Stimulated activated CD4-positive, alpha-beta T cell treated with anti-CD3 and anti-CD28 coated beads, Interleukin-1b, Interleukin-23, amount 100 ng/mL, for 1 hour (primary cell): ENCODE measurements at places on chromosomes 3 and 15.

GRCh38 chr3:54257125-54257720 lies 134.9 kb downstream of the CACNA2D3 start:
- DNase-seq: no peak

DNA sequence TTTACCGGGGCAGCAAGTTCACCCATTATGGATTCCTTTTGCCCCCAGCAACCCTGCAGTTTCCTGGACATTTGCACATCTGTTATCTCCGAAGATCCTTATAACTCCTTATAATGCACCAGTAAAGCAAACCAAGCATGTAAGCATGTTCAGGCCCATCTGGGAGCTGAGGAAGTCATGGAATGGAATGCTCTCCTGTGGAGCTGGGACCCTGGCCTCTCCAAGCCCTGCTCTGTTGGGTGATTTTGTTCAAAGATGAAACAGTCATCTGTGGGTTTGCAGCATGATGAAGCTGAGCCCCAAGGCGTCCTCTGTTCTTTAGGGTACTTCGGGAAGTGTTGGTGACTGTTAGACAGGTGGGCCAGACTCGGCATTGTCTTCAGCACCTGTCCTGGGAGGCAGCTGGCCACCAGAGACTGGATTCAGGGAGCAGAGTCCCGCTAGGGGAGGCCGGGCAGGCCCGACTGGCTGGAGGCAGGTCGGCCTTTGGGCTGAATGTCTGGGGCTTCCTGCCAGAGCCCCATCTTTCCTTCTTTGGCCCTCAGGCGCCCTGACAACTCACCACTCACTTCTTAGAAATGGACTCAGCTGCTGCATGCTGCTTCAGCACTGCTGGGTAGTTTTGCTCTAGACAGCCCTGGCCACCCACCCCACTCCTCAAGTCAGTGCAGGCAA lies 3.9 kb downstream of the DNAH1 start:
- no peak for DNase-seq

- no peak for DNase-seq
These were observed 34.0 kb upstream of the ZNF280D start for GRCh38 chr15:56767315-56767714.

- DNase-seq: no peak
These were observed 15.8 kb downstream of the CMTM8 start for GRCh38 chr3:32254268-32254667.

- DNase-seq: no peak
These were observed 51.5 kb downstream of the MGLL start for GRCh38 chr3:127770671-127771355.

DNA sequence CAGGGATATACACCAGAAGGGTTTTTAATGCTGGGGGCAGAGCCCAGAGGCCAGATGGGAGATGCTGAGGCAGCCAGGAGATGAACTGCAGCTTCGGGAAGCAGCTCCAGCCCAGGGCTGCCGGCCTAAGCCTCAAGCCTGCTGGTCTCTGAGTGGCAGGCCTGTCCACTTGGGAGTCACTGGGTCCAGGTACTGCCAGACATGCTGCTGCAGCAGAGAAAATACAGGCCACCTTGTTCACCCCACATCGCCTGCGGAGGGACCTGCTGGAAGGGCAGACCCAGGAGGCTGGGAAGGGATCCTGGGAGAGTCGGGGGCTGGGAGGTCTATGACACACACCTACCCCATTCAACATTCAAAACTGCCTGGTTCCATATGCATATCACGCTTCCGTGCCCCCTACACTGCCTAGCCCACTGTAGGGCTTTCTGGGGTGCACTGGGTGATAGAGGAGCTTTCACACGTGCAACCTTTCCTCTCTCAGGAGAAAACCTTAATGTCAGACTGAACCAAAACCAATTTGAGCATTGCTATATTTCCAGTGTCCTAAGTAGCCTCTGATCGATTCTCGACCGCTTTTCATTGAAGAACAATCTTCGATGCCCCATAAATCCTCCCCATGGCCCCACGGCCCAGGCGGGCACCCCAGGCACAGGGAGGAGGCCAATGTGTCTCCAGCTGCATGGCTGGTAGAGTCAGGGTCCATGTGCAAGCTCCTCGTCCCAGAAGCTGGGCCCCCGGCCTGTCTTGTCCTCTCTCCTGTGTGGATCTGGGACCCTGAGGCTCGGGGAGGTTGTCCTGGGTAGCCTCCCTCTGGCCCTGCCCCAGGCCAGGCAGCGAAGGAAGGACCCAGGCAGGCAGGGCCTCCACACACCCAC lies 147.4 kb downstream of the ATP10A start:
- DNase-seq: no peak

DNA sequence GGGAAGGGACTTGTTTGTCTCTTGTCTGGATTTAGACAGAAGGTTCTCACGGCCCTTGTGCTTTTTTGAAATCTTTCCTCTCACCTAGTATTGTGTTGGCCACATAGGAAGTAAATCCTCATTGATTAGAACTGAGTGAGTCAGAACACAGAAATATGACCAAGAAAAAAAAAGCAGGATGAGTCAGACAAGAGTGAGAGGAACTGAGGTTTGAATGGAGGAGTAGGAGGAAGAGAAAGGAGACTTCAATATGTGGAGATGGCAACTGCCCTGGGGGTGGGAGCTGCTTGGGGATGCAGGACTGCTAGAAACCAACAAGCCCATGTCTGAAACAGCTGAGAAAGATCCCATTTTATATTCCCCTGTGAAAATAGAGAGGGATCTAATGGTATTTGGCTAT lies 194.1 kb upstream of the ZBTB20 start:
- DNase-seq: no peak

DNA sequence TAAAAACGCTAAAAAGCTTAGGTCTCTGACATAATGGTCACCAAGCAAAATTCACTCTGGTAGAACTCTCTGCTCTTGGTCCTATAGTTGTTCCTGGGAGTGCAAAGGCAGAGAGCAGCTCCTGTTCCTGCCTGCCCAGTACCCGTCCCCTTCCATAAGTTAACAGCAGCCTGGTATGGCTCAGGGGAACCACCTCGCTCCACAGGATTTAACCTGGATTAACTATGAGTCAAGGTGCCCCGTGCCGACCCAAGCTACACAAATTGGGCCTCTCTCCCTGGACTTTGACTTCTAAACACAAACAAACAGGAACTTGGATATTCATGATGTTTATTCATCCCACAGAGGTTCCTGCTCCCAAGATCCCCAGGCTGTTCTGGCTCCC lies 32.1 kb downstream of the SCAP start:
- DNase-seq: no peak

GRCh38 chr3:161270991-161271390 lies 49.9 kb downstream of the NMD3 start:
- DNase-seq: no peak
